ENCODE measurements at places on chromosomes 3 and 15.

- DNase-seq = no peak
These were observed 11.7 kb upstream of the WNT7A start for GRCh38 chr3:13891492-13892073.

DNA sequence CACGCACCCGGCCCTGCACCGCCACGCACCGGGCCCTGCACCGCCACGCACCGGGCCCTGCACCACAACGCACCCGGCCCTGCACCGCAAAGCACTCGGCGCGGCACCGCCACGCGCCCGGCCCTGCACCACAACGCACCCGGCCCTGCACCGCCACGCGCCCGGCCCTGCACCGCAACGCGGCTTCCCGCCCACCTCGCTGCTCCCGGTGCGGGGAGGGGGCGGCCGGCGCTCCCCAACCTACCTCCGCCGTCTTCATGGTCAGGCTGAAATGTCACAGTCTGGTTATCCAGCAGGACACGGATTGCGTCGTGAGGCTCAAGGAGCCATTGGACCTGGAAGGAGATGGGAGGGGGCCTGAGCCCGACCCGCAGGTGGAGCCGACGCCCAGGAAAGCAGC, 41.8 kb downstream of the MUC20 start:
- no peak for DNase-seq

DNA sequence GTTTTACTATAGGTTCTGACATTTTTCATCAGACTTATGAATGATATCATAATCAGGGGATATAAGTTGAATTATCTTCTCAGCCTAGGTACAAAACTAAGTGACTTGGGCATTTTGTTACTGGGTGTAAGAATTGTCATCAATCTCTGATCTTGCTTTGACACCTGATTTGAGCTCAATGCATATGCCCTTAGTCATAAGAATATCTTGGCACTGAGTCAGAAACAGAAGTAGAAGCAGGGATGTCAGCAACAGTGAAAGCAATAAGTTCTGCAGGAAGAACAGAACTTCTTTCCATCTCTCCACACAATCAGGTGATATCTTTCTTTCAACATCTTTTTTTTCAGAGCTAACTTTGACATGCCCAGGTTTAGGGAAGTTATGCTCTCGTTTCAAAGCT, 14.6 kb downstream of the SLITRK3 start:
- no peak for DNase-seq

- no peak for DNase-seq
These were observed 58.4 kb downstream of the NOX5 start for GRCh38 chr15:69072906-69073305.

DNA sequence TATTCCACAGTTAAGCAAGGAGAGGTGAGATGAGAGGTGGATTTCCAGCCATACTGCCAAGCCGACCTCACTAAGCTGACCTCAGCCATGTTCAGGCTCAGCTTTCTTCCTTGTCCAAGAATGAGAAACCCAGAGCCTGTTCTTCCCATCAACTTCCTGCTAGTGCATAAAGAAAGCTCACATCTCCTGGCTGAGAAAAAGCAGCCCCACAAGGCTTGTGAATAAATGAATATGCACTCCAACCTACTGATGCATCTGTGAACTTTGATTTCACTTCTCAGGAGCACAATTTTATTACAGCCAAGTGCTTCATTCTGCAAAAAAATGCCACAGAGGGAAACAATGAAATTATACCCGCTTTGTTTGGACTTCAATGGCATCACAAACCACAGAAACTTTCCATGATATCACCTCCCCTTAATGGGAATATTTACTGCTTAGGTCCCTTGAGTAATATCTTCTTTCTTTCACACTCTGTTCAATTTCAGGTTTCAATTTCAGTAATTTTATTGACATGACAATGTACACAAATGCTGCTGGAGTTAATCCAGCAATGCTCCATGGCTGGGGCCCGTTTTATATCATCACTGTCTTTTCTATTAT, 437.0 kb upstream of the PPP2R3A start:
- DNase-seq = no peak

DNA sequence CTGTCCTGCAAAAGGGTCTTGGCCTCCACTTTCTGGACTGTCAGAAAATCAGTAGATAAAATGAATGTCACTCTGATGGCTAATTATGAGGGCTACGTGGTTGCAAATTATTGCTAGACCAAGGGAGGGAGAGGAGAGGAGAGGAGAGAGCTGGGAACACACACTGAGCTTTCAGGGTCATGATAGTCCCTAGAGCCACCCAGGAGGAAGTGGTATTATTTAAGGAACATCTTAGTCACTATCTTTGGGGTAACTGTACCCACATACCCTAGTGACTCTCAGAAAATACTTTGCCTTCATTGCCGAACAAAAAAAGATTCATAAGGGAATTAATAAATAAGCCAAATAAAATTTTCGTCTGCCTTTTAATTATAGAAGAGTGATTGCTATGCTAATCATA, 642.3 kb upstream of the CFAP20DC start:
- DNase-seq = no peak

Data from astrocyte (in vitro differentiated cells and primary cell).